Fibroblast of villous mesenchyme (primary cell): ENCODE measurements at places on chromosomes 5 and 9. TPM values are rescaled to one million over a fixed set of nuclear protein-coding genes. Genes with fewer than 3 reads are reported as not detected.

DNA sequence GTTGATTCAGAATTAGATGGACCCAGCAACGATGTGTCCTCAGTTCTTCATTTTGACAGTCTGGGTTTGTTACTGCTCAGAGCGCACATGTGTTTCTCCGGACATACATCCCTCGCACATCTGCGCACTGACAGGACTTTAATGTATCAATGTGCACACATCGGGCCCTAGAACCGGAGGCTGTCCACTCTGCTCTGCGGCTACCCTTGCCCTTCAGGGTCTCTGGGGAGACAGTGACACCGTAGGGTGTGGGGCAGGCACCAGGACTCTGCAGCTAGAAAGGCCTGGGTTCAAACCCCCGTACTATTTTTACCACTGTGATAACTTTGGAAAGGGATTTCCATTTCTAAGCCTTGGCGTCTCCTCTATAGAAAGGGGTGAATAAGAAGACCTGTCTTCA lies 23.5 kb upstream of the LPCAT1 start:
- no peak for DNase-seq

- DNase-seq: no peak
Measured at GRCh38 chr5:60673334-60673733, 26.6 kb downstream of the DEPDC1B start.

GRCh38 chr5:154313360-154314017 lies 123.0 kb downstream of the GALNT10 start:
- no peak for DNase-seq

GRCh38 chr5:128844354-128844923 lies 120.8 kb upstream of the SLC27A6 start:
- peak; percentile 38 for DNase-seq

DNA sequence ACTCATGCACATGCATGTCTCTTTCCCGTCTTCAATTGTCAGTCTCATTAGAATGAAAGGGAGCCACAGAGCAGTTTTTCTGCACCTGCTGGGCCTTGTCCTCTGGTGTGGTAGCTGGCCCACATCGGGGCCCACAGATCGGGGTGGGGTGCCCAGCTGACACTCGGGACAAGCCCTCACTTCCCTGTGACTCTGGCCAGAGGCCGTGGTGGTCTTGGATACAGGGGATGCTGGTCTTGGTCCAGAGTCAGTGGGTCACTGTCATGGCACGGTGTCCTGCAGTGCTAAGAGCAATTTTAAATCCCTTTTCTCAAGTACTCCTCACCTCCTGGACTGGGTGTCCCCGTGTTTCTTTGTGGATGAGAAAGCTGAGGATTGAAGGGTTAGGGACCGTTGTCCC lies 193.2 kb downstream of the CACNA1B start:
- no peak for DNase-seq

DNA sequence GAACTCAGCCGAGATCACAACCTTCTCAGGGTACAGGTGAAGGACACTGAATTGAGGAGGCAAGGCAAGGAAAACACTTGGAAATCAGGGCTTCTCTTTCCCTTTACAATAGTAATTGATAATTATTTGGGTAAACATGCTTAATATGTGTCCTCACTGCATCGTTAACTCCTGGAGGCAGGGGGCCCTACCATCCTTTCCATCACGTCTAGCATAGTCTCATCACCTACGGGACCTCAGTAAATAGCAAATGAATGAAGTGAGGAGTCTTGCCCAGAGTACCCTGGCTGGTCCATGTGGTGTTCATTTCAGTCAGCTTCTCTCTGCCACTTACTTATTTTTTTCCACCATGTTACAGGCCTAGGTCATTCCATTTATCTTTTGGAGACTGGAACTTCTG lies 2.3 kb downstream of the F2RL1 start:
- no peak for DNase-seq

Gene PLCXD3
- total RNA-seq: 0.32 and 0.43 TPM in 2 replicates

GRCh38 chr9:93662952-93663572 lies 86.7 kb downstream of the PHF2 start:
- no peak for DNase-seq

Gene CTNND2
- not detected in 2 replicates for total RNA-seq
